ENCODE measurements at places on chromosomes 1 and 21.

GRCh38 chr1:233394860-233395717 is 67.6 kb downstream of the MAP3K21 start:
- DNase-seq: peak; percentile 41

GRCh38 chr1:24986372-24986965 is 56.4 kb upstream of the RUNX3 start:
- DNase-seq: no peak

DNA sequence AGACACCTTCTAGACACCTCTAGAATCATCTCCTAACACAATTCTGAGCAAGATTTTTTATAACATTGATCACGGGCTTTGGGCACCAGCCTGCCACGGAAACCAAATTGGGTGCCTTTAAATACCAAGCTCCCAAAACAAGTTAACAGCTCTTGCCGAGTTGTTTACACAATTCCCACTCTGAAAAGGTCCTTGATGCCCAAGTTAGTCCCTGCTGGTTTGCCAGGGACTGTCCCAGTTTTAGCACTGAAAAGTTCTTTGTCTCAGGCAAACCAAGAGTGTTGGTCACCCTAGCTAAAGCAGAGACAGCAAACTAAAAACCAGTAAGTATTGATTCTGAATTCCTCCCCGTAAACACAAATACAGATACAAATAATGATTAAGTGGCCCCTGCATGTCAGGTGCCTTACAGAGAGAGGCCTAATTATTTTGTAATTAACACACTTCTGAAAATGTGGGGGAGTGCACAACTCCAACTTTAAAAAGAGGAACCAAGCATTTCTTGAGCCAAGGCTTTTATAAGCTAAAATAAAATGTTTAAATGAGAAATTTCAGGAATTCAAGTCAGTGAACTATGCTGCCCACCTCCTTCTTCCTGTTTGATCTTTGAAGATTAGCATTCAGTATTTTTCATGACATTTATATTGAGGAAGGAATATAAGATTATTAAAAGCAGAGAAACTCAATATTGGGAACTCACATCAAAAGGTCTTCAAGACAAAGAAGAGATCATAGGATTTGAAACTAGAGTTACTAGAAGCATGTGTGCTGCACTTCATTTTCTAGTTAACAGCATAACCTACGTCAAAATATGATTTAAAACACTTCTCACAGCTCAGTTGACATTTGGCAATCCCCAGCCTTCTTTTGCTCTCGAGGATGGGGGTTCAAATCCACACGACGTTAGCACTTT is 9.0 kb upstream of the UBE2U start:
- no peak for DNase-seq

DNA sequence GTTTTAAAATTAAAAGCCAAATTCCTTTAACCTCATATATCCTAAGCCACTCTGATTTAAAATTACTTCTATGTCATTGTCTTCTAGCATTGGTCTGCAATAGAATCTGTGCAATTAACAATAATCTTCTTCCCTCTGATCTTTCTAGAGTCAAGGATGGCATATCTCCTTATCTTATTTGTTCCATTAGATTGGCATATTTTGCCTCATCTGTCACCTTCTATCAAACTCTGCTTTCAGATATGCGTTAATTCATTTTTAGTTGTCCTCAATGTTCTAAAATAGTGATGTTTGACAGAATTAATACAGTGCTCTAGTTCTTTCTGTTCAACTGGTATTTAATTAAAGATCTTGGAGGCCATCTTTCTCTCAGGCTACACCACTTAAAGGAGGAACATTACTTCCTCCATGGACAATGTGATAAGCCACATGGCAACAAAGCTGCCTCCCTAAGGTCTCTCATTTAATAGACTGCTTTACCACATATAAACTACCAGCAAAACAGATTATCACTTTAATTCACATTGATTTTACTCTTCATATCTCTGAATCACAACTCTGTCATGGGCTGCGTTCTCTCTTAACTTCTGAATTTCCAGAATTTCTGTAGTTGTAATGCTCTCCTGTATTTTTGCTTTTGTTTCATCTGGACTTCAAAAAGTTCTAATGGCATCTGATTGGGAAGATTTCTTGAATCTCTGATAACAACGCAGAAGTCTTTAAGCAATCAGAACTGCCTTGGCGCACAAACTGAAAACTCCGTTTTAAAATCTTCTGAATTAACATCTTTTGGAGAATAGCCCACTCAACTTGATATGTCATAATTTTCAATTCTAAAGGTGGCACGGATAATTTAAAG is 2.8 kb downstream of the NRIP1 start:
- DNase-seq: no peak

DNA sequence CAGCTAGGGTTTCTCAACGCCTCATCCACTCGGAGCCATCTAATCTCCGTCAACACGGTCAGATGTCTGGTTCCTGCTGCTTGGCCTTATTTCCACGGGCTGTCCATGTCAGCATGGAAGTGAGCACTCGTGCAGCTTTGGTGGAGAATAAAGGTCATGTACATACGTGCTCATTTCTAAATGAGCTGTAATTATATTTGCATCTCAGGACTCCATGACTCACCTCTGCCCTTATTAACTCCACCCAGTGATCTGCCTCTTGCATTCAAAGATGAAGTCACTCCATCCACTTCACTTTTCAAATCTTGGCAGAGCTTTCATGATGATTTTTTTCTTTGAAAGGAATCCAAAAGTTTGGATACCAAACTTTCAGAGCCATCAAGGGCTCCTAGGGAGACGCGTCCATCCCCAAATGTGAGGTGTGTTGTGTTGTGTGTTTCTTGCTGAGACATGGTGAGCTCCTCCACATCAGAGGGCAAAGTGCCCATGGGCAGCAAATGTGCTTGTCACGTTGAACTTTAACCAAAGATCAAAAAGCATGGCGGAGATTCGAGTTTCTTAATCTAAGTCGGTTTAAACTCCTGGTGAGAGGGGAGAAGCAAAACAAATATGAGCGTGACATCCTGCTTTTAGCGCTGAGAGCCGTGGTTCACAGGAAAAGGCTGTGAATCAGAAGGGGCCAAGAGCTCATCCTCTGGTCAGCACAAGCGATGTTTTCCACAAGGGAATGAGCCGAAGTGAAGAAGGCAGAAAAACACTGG is 68.6 kb upstream of the ERRFI1 start:
- DNase-seq: peak; percentile 72

DNA sequence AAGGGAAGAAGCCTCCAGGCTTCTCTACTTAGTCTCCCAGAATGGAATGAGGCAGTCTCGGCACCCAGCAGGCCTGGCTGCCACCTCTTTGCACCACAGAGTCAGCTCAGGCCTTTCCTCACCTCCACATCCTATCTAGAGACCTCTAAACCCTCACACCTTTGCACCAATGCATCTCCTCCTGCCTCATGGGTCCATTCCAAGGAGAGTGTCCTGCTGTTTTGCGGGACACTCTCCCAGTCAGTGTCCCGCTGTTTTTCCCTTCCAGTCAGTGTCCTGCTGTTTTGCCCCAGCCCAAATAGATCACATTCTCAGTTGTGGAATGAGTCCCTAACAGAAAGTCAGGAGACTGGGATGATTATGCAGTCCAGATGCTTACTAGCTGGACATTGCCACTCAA is 185.6 kb upstream of the CAMK1G start:
- no peak for DNase-seq

- peak; percentile 55 for DNase-seq
These were observed 42.7 kb downstream of the HSD3B1 start for GRCh38 chr1:119549719-119550132.
